Jurkat, Clone E6-1 (cell line): ENCODE measurements at places on chromosomes 16 and 17.

- no peak for DNase-seq
Observed at GRCh38 chr16:2954656-2955381, 9.3 kb upstream of the KREMEN2 start.

GRCh38 chr16:48291303-48291702, 44.0 kb upstream of the ABCC11 start:
- DNase-seq: no peak

- DNase-seq: peak; percentile 77
Observed at GRCh38 chr17:58120195-58120822, 27.9 kb upstream of the OR4D1 start.

- DNase-seq: no peak
Observed at GRCh38 chr16:57155702-57156350, 30.0 kb downstream of the PSME3IP1 start.

DNA sequence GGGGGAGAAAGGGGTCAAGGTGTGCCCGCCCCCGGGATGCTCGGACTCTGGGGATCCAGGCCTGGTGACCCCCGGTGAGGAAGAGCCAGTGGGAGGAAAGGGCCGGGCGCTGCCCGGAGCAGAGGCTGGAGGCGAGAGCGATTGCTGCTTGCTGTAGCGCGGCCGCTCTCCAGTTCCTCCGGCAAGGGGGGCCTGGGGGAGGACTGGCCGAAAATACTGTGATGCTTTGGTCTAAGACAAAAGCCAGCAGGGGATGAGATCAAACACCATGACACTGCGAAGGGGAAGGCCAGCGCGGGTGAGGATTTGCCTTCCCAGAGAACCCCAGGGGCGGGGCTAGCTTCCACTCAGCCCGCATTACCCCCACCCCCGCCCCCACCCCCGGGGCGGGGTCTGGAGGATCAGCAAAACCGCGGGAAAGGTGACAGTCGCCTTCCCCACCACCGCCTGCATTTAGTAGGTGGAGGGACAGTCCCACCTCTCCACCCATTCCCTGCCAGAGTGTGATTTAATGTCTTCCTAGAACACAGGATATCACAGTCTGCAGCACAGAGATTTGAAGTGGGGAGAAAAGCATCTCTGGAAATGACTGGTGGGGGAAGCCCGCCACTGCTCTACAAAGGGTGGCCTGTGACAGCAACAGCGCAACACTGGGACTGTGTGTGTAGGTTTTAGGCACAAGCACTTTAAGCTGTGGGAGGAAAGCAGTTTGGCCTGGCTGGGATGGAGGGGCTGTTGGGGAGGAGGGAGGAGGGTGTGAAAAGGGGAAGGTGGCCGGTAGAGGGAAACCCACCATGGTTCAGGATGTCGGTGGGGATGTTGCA, 25.7 kb downstream of the MRC2 start:
- DNase-seq: peak; percentile 64

DNA sequence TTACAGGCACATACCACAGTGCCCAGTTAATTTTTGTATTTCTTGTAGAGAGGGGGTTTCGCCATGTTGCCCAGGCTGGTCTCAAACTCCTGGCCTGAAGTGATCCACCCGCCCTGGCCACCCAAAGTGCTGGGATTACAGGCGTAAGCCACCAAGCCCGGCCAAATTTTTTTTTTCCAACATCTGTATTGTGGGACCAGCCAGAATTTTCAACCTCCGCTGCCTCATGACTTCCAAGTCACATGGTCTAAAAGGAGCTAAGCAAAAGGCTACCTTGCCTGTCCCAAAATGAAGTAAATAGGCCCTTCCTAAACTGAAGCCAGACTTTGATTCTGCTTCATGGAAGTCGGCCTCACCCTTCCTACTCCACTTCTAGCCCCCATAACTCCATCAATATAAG, 4.2 kb upstream of the SPAG7 start:
- DNase-seq: no peak

DNA sequence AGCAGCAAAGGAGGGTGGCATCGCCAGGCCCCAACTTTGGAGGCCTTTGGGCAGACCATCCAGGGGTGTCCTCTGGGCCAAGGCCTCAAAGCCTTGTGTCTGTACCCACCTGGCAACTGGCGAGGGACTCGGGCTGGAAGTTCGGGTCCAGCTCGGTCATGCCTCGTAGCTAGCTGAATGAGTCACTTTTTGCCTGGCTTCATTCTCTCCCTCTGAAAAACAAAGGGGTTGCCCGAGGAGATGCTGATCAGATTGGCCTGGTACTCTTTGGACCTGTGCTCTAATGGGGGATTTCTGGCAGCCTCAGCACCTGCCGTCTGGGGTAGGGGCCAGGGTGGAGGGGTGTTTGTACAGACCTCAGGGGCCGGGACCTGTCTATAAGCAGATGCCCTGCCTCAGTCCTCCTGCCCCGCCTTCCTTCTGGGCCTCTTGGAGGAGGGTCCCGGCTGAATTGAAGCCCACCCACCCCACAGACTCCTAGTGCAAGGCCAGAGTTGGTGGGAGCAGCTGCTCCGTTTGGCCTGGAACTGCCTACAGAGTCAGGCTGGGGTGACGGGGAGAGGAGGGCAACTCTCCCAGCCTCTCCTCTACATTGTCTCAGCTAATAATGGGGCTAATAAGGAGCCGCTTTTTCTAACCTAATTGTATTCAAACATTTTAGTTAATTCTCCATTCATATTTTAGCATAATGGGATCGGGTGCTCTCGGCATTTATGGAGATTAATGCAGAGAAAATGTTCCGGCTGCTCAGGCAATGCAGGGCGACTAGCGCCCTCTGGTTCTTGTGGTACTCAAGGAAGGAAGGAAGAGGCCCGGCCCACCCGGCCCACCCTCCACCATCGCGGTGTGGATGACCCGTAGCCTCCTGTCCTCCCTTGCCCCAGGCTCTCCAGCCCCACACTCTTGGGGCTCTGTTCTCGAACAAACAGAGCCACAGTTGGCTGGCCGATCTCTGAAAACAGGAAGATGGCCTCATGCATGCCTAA, 21.4 kb upstream of the ABCC3 start:
- no peak for DNase-seq

GRCh38 chr17:53560953-53561352, 261.8 kb upstream of the KIF2B start:
- DNase-seq: no peak

DNA sequence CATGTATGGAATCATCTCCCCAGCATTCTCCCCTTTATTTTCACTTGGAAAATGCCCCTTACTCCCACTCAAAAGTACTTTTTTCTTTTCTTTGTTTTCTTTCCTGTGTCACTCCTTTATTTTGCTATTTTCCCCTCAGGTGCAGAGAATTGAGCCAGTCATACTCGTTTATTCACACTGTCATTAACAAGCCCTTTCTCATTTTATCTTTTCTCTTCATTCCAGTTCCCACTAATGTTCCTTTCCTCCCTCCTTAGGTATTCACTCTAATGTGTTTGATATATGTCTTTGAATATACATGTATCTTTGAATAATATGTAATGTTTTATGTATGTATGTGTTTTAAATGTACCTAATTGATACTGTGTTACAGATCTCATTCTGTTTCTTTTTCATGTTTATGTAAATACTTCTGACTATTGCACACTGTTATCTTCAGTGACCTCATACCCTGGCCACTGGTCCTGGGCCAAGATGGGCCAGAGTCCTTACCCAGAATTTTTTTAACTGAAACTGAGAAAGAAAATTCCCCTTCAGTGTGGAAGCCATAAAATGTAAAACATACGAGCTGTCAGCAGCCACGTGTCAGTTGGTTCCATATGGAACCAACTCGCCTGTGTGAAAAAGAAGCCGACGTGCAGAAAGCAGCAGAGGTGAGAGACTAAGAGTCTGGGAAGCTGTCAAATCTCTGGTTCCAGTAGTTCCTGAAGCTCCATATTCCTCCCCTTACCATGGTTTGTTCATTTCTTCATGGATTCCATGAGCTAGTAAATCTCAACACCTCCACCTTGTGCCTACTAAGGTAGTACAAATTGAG, 5.8 kb downstream of the SRR start:
- DNase-seq: no peak

DNA sequence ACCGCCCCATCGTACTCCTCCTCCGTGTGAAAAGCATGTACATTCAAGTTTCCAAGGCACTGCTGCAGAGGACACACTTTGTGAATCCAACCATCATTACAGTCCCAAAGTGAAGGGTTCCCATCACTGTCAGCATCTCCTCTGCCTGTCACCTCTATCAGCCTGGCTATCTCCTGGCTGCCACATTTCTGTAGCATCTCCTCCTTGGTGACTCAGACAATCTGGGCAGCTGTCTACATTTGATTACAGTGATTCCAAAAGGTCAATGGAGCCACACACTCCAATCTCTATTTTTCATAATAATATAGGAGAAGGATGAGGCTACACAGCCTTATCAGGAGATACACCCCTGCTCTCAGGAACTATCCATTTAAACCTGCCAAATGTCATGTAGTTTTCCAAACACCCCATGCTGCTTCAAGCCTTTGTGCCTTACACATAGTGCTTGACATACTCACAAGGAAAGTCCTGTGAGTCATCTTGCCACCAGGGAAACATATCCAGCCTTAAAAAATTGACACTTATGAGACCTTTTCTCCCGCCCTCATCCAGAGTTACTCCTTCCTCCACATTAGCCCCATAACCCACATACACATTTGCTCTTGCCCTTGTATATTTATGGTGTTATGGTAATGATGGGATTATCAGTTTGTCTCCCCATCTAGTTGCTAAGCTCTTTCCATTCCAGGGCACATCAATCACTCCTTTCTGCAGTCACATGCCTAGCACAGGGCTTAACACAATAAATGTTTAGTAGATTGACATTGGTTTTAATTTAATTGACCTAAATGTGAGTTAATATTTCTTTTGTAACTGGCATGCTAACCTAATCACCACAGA, 250.1 kb upstream of the CDH5 start:
- DNase-seq: no peak

DNA sequence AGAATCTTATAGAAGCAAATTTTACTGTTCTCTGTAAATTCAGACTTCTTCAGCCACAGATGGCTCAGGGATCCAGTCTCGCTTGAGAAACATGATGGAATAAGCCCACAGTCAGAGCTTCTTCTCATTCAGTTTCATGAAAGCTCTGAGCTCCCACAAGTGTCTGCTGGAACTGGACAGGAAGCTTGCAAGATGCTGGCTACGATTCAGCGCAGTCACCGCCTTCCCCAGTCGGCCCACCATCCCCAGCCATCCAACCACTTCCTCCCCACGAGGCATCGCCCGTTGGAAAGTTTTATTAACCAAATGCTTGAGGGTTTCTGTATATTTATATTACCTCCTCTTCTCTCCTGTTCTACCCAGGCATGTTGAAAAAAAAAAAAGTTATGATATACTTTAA, 171.7 kb downstream of the ZFHX3 start:
- DNase-seq: peak; percentile 70

DNA sequence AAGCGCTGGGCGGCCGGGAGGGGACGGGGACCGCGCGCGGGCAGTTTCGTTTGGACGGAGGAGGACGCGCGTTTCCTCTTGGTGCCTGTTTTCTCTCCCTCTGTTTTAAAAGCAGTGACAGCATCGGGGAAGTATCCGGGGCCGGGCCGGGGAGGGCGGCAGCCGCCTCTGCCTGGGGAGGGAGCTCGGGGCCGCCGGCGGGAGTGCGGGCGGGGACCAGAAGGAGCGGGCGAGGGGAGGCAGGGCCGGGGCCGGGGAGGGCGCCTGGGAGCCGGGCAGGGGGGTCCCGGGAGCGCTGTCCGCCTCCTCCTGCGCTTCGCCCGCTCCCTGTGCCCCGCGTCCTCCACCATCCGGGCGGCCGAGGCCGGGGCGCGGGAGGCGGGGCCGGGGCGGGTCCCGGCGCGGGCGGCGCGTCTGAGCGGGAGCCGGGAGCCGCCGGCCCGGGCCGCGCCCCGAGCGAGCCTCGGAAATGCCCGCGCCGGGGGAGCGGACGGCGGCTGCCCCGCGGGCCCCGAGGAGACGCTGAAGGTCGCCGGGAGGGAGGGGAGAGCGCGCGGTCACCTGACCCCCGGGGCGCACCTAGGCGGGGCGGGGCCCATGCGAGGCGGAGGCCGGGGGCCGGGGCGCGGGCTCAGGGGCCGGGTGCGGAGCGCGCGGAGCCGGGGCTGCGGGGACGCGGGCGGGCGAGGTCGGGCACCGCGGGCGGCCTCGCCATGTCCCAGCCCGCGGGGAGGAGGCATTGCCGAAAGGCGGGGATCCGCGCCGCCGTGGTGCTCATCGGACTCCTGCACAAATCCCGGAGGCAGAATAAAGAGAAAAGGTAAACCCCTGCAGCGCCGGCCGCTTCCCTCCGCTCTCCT, 57.3 kb downstream of the RAP1GAP2 start:
- DNase-seq: no peak

DNA sequence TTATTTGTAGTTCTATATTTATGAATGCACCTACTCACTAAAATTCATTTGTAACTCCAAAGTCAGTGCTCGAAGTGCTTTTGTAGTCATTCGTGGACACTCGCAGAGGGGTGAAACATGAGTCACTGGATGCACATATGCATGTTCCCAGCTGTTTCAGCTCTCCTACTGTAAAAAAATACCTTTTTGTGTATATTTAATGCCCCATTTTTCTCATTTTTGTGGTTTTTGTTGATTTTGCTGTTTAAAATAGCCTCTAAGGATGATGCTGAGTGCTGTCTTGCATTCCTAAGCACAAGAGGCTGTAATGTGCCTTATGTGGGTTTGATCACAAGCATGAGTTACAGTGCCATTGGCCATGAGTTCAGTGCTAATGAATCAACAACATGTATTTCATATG, 30.6 kb downstream of the CENPV start:
- no peak for DNase-seq

- DNase-seq: peak; percentile 75
Observed at GRCh38 chr17:40541060-40541872, 24.0 kb downstream of the CCR7 start.

- DNase-seq: no peak
Observed at GRCh38 chr17:17553217-17554195, 38.0 kb downstream of the PEMT start.

- no peak for DNase-seq
Observed at GRCh38 chr17:22304667-22305303, 612.5 kb downstream of the KCNJ18 start.

GRCh38 chr16:5480431-5481195, 383.0 kb upstream of the EEF2KMT start:
- no peak for DNase-seq

- DNase-seq: no peak
Observed at GRCh38 chr16:645852-646678, 3.1 kb upstream of the WDR90 start.

GRCh38 chr17:48556576-48557401, 11.9 kb upstream of the HOXB2 start:
- DNase-seq: no peak

DNA sequence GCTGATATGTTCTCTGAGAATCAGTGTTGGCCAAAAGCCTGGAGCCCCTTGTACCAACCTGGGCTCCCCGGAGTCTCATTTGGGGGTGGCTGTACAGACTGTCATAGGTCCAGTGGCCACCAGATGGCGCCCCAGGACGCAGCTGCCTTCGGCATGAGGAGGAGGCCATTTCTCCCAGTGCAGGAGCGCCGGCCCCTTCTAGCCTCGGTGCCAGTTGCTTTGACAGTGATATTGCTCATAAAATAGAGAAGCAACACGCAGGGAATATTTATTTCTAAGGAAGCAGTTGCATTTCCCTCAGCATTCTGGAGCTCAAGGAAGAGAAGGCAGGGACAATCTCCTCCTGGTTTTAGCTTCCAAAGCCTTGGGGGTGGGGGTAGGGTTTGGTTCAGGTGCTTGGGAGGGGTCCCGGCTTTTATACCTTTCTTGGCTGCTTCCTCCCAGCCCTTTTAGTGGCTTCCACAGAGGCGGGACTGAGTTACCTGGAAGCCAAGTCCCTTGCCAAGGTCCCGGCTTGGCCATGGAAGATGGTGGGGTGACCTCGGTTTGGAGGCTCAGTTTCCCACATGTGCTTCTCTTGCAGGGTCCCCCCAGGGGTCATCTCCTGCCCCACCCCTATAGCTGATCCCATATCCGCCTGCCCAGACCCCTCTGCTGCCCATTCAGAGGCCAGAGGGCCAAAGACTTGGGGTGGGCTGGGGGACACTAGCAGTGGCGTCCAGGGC, 117.8 kb upstream of the CDC42EP4 start:
- peak; percentile 55 for DNase-seq
